ENCODE measurements at places on chromosomes 13 and 19.

- DNase-seq: no peak
These were observed 118.9 kb downstream of the KL start for GRCh38 chr13:33135097-33135496.

GRCh38 chr13:95174517-95174916 lies 126.7 kb downstream of the ABCC4 start:
- no peak for DNase-seq

DNA sequence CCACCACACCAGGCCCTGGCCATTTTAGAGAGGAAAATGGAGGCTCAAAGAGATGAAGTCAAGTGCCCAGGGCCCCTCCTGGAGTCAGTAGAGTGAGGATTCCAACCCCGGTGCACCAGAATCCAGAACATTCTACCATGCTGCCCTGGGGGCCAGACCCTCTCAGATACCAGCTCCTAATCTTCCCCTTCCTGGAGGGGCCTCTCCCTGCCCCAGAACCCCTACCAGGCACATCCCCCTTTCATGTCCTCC lies 11.1 kb downstream of the CAPN12 start:
- no peak for DNase-seq

DNA sequence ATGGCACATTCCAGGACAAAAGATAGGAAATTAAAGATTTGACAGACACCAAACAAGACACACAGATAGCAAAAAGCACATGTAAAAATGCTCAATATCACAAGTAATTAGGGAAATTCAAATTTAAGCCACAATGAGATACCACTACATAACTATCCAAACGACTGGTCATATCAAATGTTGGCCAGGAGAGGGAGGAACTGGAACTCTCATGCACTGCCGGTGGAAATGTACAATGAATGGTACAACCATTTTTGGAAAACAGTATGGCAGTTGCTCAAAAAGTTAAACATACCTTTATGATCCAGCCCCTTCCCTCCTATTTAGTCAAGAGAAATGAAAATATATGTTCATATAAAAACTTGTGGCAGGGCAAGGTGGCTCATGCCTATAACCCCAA lies 36.8 kb upstream of the CYP2S1 start:
- no peak for DNase-seq

GRCh38 chr13:110680852-110681251 lies 25.1 kb downstream of the CARS2 start:
- no peak for DNase-seq

DNA sequence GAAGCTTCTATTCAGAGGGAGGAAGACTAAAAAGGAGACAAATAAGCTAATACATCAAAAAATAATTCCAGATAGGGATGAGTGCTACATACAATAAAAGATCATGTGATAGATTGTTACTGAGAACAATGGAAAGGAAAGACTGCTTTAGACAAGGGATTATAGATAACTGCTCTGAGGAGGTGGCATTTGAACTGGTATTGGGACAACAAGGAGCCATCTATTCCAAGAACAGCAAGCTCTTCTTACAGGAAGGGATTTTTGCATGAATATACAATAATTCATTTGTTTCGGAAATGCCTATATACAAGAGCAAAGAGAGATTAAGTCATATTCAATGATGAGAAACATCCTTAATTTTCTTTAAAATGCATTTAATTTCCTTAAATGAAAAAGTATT lies 540.5 kb upstream of the KLF12 start:
- no peak for DNase-seq

- DNase-seq: no peak
These were observed 14.6 kb downstream of the VSIG10L start for GRCh38 chr19:51327066-51328001.

DNA sequence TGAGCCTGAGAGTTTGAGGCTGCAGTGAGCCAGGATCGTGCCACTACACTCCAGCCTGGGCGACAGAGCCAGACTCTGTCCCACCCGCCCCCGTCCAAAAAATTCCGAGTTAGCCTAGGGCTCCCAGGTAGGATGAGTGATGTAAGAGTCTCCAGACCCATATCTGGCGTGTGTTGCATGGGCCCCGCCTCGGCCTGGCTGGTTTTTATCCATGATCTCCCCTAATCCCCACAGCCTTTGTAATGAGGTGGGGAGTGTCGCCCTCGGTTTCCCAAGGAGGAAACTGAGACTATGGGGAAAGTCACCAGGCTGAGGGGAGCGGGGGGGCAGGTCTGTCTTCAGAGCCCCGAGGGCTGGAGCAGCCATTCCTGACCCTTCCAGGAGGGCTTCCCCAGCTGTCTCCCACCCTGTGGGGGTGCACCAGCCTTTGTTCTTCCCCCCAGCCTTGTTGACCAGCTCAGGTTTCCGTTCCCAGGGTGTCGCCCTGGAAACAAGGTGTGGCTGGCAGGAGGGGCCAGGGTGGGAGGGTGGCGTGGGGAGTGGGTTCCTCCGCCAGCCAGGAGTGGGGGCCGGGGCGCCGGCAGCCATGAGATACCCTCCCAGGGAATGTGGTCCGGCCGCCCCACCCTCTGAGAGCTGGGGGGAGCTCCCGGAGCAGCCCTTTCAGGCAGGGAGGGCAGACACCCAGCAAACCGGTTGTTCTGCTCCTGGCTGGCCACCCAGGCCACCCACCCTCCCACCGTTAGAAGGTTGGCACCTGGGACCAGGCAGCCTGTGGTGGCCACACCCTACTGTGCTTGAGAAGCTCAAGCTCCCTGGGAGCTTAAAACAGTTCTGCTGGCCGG lies 11.5 kb downstream of the MYH14 start:
- DNase-seq: no peak

- no peak for DNase-seq
These were observed 3.7 kb downstream of the SNRPA start for GRCh38 chr19:40754611-40755247.

DNA sequence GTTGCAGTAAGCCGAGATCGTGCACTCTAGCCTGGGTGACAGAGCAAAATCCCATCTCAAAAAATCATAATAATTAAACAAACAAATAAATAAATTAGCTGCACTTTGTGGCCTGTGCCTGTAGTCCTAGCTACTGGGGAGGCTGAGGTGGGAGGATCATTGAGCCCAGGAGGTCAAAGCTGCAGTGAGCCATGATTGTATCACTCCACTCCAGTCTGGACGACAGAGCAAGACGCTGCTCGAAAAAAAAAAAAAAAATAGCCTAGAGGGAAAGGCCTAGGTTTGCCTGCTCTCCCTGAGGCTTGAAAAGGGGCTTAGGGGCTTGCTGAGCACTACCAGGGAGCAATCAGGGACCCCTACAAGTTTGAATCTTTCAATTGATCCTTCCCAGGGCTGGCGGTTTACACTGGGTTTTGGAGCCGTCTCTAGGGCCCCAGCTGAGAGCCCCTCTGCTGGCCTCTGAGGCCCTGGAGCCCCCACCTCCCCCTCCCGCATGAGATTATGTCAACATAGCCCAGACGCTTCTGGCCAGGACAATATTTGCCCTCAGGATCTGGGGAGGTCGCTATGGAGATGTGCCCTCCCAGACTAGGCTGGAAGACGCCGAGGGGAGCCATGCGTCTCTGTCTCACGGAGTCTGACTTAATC lies 10.4 kb upstream of the GIPR start:
- no peak for DNase-seq

DNA sequence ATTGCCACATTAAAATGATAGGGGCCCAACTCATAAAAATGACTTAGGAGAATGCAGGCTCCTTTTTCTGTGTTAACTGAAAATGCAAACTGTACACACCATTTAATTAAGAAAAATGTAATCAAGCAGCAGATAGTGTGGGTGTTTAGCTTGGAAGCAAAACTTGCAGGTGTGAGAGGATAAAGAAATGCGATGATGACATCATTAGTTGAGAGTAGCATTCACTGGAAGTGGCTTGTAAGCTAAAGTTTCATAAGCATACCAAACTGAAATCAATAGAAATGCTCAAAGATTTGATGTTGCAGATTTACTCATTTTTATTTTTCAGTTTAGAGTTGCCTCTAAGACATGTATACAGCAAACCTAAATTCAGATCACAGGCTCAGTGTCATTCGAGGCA lies 86.6 kb downstream of the PRR20E start:
- DNase-seq: no peak

DNA sequence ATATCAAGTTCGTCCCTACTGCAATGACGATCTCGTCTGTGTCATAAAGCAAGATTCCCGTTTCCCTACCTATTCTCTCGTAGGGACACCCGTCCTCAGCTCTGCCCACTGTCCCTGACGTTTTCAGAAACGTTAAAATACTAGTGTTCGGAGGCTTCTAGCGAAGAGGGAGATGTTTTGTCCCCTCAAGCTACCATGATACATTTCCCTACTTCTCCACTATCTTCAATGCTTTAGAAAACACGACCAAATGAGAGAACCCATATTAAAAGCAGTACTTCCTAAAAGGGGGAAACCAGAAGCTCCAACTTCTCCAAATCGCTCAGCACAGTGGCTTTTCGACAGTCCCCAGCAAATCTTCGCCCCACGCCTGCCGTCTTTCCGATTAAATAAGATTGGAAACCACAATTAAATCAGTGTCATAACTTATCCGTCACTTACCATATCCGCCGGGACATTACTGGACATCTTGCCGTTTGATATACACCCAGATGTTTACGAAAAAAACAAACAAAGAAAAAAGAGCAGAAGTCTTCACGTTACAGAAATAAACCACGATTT lies 1.3 kb downstream of the UBL3 start:
- no peak for DNase-seq

- DNase-seq: no peak
These were observed 415.6 kb downstream of the DCT start for GRCh38 chr13:94063848-94064247.

DNA sequence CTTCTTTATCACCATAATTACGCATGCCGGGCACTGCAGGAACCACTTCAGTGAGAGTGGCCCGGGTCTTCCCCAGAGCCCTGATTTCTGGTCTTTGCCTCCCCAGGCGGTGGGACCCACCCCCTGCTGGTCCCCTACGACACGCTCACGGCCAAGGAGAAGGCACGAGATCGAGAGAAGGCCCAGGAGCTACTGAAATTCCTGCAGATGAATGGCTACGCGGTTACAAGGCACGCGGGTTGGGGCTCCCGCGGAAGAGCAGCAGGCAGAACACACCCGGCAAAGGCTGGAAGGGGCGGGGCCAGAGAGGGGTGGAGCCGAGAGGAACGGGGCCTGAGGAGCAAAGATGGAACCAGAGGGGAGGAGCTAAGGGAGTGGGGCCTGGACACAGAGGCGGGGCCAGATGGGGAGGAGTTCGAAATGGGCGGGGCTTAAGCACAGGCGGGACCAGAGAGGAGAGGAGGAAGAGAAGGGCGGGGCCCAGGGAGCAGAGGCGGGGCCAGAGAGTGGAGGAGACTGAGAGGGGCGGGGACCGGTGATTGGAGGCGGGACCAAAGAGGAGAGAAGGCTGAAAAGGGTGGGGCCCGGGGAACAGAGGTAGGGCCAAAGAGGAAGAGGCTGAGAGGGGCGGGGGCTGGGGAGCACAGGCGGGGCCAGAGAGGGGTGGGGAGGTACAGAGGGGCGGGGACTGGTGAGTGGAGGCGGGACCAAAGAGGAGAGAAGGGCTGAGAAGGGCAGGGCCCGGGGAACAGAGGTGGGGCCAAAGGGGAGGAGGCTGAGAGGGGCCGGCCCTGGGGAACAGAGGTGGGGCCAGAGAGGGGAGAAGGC lies 73.4 kb downstream of the RYR1 start:
- peak; percentile 45 for DNase-seq

DNA sequence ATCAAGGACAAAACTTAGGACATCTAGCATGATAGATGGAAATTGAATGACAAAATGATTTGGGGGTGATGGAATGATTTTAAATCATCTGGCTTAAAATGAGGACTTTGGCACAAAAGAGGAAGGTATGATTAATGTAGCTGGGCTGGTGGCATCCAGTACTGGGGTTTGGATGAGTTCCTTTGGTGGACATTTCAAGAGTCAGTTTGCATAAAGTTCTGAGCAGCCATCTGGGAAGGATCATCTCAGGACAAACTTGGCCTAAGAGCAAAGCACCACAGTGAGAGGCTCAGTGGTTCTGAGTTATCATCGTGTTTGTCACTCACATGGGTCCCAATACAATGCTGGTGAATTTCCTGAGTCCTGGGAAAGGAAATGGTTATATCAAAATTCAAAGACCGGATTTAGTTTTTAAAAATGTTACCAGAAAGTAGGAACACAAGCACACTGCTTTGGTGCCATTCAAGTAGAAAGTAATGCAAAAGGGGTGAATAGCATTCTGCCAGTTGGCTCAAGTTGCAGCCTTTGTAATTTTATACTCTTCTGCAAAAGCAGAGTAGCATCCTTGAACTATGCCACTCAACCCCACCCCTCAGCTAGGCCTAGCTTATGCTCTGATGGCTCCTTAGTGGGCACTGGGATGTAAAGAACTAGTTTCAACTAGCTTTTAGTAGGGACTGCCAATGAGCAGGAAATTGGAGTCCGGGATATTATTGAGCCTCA lies 219.0 kb downstream of the COG6 start:
- no peak for DNase-seq

DNA sequence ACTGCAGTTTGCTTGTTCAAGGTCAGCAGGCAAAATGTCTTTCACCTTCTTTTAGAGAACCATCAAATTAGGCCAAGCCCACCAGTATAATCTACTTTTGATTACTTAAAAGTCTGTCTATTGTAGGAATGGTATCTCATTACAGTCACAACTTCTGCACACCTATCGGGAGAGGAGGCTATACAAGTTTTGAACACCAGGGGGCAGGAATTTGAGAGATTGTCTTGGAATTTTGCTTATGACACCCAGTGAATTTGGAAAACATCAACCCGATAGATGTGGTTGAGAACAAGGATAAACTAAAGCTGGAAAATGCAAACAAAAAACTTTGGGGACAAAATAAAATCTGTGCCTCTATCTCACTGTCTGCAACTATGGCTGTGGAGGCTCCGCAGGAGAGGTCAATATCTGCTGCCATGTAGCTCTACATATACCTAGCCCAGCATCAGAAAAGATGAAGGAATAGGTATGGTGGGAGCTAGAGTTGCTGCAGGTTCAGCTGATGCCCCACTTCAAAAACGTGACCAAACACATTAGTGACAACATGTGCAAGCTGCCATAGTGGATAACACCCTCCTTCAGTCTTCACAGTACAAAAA lies 1299.2 kb upstream of the SPRY2 start:
- no peak for DNase-seq

DNA sequence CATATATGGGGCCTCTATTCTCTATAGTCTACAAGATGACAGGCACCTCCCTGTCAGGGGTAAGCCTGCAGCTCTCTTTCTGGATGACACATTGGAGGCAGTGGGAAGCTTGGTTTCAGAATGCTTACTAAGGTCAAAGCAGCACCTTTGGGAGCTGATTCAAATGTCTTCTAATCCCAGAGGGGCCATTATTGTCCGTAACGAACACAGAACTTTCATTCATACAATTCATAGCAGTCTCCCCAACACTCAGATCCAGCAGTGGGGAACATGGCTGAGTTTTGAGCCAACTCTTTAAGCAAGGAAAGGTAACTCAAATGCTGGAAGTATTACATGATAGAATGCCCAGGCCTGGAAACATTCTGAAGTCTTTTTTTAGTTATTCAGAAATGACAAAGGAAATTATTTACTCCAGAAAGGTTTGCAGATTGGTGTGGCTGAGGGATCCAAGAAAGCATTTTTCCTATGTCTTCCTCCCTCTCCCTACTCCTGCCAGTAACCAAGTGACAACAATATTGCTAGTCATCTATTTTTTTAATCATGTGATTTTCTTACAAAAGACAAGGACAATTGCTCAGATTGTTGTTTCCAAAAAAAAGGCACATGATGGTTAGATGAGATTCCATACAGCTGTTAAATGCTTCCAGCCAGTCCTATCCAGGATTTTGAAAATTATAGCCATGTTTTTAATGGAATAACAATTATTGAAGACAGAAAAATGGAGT lies 118.7 kb downstream of the FOXO1 start:
- DNase-seq: no peak

- no peak for DNase-seq
These were observed 19.5 kb downstream of the NUFIP1 start for GRCh38 chr13:44969551-44970484.

All from frontal cortex (tissue), 4 donors.